ENCODE measurements at places on chromosomes 16 and 17.

DNA sequence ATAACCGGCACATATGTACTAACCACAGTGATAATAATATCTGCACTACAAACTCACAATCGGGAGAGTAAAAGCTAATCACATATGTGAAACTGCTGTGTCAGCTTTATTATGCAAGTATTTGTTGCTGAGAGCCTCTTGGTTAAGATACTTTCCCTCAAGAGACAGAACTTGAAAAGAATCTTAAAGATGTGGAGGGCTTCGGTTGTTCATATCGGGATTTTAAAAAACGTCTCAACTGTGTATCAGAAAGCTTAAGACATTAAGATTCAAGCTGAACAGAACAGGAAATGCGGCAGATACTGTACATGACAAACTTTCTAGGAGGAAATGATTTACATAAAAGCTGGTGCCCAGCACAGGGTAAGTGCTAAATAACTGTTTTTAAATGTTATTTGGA, 27.5 kb upstream of the HLF start:
- no peak for DNase-seq

- DNase-seq = no peak
Measured at GRCh38 chr16:63005356-63005755, 969.1 kb upstream of the CDH8 start.

DNA sequence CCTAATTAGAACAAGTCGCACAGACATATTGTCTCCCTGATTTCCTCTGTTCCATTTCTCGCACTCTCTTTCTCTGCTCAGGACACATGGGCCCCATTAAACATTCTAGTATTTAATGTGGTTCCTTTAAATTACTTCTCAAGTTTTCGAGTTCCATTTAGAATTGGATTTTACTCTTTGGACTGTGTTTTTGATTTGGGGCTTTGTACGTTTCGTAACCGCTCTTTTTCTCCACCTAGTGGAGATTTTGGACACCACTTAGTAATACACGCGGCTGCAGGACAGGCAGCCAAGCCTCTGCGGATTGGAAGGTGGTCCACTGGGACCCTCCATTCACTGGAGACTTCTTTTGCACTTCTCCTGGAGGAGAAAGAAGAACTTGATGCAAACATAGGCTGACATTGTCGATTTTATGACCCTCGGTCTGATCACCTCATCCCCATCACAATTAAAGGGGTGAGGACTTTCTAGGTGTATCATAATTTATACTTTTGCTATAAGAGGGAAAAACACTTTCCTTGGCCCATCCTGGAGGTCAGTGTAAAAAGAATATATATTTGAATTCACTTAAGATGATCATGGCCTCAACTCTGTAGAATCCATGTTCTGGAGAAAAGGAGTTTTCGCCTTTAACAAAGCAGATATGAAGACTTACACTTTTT, 85.7 kb downstream of the NOG start:
- no peak for DNase-seq

DNA sequence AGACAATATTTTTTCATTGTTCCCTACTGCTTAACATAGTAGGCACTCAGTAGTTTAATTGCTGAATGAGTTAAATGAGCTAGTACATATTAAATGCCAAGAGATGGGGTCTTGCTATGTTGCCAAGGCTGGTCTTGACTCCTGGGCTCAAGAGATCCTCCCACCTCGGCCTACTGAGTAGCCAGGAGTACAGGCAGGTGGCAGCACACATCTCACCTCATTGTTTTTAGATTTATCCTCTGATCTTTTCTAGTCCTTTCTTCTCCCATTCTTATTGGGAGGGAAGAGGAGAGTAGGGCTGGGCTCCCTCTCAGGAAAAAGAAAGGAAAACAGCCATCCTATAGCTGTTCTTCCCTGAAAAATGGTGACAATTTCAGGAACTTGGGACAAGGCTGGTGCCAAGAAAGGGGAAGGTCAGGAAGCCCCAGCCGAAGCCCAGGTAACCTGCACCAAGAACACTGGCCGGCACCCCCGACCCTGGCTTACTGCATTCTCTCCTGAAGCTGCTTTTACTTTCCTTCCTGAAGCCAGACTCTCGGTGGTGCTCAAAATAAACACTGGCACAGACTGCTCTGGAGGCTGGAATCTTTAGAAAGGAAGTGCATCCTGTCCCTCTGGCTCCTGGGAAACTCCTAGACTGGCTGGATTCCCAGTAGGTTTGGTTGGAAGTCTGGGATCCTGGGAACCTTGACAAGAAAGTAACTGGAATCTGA, 2.7 kb downstream of the TNFAIP1 start:
- DNase-seq = no peak

GRCh38 chr16:50227665-50228064, 38.7 kb upstream of the ADCY7 start:
- no peak for DNase-seq

DNA sequence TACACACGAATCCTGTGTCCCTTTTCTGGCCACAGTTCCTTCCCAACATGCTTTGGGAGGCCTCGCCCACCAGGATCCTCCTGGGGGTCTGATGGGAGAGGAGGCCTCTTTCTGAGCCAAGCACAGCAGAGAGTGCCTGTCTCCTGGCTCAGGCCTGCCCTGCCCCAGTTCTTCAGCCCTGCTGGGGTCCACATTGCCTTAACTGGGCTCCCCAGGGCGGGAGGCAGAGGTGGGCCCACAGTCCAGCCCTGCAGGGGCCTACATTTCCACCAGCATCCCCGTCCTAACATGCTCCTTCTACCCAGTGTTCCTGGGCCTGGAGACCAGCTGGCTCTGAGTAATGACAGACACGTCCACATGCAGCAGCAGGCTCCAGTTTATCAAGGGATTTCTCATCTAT, 29.6 kb downstream of the WNT9B start:
- DNase-seq = no peak

GRCh38 chr17:6567528-6568183, 11.3 kb upstream of the PITPNM3 start:
- DNase-seq = no peak

DNA sequence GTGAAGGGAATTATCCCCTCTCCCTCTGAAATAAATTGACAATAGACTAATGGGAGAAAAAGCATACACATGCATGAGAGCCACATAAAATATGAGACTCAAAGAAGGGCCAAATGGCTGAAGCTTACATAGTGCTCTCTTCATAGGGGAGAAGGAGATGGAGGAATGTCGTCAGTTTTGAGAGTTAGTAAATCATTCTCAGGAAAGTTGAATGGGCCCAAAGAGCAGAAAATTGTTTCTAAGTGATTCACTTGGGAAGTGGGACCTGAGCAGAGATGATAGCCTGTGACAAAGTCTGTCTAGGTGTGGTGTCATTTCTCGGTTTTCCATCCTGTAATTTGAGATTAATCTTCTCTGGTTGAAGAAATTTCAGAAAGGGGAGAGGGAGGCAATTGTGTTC, 35.0 kb downstream of the BCAS3 start:
- DNase-seq = no peak

DNA sequence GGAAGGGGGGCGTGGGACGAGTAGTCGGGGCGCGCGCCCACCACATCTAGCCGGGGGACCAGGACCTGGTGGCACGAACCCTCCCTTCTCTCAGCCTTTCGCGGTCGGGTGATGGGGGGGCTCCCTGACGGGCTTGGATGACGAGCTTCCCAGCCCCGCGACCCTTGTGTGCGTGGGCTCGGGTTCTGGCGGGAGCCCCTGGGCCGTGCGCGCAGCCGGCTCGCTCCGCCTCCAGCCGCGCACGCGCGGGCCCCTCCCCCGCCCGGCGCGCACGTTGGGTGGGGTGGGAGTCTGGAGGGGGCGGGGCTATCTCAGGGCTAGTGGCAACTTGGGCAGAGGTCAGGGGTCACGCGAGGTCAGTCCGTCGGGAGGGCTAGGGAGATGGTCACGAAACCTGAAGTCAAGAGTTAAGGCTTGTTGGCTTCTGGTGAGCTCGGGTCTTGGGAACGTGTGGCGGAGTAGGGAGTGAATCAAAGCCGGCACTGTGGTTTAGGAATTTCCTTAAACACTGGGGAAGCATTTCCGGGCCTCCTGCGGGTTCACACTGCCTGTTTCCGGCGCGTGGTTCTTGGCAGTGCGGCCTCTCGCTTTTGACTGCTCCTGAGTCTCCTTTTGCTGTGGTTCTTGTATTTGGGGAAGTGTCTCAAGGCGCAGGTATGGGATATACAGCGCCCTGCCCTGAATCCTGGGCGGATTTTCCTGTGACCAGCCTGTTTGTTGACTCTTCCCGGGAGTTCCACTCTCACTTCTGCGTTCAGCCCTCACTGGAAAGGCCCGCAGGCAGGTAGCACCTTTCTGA, at the start of gene SRCAP:
Gene SRCAP, plus strand, starts transcription at position 356 of the 799 bp plus-strand sequence. CDS start 1,654 bp downstream, outside the sequence.
- DNase-seq = peak; percentile 20

GRCh38 chr16:87789437-87790291, 23.9 kb upstream of the KLHDC4 start:
- DNase-seq = peak; percentile 39

- DNase-seq = no peak
Measured at GRCh38 chr16:10966129-10966528, 21.8 kb downstream of the CLEC16A start.

DNA sequence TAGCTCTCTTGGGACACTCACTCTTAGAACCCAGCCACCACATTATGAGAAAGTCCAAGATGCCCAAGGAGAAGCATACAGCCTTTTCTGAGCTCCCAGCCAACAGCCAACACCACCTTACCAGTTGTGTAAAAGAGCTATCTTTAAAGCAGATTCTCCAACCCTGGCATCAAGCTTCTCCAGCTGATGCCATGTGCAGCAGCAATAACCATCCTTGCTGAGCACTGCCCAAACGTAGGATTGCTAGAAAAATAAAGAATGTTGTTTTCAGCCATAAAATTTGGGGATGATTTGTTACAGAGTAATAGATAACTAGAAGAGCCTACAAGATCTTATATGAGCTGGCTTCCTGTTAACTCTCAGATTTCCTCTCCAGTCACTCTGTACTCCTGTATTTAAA, 443.7 kb upstream of the DYNLRB2 start:
- no peak for DNase-seq

DNA sequence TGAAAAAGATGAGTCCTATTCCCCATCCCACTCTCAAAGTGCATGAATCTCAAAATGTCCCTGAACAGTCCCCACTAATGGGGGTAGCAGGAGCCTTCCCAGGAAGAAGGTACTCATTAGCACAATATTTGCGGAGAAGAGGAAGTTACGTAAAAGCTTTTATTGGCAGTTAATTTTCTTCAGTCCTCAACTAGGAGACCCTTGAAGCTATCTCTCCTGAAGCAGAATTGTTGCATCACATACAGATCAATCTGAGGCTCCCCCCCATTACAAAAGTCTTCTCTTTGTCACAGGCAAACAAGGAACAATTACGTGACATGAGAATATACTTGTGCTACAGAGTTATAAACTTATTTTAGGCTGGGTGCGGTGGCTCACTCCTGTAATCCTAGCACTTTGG, 14.2 kb downstream of the SLFN12L start:
- DNase-seq = no peak

- no peak for DNase-seq
Measured at GRCh38 chr16:2490190-2491105, 15.5 kb downstream of the TBC1D24 start.

DNA sequence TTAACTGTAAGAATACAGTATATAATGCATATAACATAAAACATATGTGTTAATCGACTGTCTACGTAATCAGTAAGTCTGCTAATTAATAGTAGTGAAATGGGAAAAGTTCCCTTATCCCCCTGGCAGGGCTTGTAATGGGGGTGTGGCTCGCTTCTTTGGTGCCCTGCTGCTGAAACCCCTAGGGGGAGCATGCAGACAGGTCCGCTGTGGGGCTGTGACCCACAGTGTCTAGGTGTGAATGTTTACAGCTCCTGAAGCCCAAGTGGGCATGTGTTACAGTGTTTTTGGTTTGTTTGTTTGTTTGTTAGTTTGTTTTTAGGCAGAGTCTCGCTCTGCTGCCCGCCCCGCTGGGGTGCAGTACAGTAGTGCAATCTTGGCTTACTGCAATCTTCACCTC, 495.7 kb downstream of the SHISA9 start:
- DNase-seq = no peak

DNA sequence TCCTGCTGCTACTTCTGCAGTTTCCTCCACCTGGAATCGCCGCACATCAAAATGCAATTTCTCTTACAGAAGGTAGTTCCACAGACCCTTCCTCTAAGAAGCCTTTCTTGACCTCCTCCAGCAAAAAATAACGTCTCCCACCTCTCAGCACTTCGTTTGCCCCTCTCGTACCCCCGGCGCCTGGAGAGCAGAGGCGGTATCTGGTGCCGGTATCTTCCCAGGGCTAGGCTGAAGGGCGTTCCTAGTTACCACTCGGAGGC, 482 bp downstream of the DCTPP1 start:
- no peak for DNase-seq

- DNase-seq = no peak
Measured at GRCh38 chr17:22443061-22443460, 750.7 kb downstream of the KCNJ18 start.

- DNase-seq = no peak
Measured at GRCh38 chr17:34156741-34157589, 98.1 kb upstream of the CCL2 start.

- DNase-seq = no peak
Measured at GRCh38 chr17:41351177-41351576, 549 bp upstream of the KRT33A start.

DNA sequence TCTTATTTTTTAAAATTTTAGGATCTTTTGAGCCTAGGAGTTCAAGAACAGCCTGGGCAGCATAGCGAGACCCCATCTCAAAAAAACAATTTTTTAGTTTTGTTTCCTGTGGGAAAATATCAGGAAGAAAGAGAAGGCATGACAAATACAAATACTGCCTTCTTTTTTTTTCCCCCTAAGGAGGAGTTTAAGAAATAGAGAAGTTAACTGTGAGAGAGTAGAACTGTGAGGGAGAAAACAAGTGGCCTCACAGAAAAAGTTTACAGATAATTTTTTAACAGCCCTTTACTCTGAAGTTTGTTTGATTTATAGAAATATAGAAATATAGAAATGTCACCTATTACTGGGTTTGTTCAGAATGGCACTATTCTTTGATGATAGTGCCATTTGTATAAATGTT, 21.1 kb downstream of the TTYH2 start:
- no peak for DNase-seq

DNA sequence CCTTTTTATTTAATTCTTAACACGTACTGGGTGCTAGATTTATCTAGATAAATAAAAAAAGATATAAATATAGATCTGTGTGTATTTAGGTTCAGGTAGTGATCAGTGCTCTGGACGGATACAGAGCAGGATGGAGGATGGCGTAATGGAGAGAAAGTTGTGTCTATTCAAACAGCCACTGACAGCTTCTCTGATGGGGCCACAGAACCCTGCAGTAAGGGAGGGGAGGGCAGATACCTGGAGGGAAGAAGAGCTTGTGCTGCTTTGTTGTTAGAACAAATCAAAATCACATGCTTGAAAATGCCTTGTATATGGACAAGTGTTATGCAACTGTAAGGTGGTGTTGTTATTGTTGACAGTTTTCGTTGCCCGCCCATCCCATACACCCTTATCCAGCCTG, 170.2 kb downstream of the UTP18 start:
- DNase-seq = no peak

GRCh38 chr16:23392223-23392600, 60.8 kb downstream of the COG7 start:
- no peak for DNase-seq

DNA sequence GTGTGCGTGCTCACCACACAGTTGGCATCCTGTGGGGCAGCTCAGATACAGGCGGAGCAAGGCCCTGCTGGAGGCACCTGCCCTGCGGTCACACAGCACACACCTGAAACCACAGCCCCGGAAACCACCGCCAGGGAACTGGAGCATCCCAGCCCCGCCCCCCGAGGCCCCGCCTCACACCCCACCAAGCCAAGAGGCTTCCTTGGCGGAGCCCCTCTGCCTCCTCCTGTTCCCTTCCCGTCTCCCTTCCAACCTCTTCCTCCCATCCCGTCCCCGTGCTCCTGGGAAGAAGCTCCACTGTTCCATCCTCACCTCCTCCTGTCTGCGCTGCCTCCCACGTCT, 205.5 kb downstream of the NTN1 start:
- DNase-seq = no peak

- no peak for DNase-seq
Measured at GRCh38 chr16:57916735-57917438, 54.0 kb downstream of the CNGB1 start.

Measured in AG04450 (cell line).